Sciatic nerve (tissue), 2 donors: ENCODE measurements at places on chromosomes 4 and X.
A peak's percentile ranks its signal among the peaks of the same experiment; 100 is the strongest.

DNA sequence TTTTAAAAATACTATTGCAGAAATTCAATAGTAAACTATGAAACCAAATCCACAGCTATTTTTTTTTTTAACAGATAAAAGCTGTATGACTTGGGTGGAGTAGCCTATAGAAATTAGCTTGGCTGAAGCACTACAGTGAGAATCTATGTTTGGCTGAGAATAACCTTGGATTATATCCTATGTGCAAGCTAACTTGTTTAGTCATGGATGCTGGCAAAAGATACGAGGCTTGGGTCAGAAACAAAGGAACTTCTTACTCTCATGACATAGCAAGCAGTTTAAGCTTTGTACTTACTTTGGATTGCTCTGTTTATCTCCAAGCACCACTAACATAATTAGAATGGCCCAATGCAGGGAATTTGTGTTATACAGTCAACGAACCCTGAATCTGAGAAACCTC lies 119.2 kb upstream of the GRID2 start:
- no peak for DNase-seq

DNA sequence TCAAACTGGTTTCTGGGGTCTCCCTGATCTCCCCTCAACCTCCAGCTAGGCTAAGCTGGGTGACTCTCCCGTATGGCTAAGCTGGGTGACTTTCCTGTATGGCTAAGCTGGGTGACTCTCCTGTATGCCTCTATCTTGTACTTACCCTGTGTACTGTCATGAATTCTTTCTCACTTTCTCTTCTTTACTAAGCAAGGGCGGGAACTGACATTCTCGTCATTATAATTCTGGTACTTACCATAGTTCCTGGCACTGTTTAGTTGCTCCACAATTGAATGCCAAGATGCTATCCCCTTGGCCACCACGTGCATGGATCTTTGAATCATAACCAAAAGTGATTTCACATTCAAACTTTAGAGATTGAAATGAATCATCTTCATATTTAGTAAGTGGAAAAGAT lies 8.8 kb downstream of the INTU start:
- no peak for DNase-seq

DNA sequence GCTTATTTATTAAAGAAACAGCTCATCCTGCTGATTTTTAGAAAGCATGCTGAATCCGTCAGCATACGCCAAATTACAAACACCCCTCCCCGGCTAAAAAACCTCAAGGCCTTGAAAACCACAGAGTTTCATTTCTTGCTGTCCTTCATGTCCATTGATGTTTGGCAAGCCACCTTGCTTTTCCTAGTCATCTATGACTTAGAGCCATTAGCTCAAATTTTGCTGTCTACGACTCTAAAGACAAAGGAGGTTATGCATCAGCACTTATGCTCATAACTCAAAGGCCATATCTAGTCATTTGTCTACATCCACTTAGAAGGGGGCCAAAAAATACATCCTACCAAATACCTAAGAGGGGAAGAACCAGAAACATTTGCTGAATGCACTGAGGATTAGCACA lies 925.1 kb downstream of the PCDH7 start:
- DNase-seq: no peak

- DNase-seq: no peak
Measured at GRCh38 chrX:56728752-56729151, 291 bp upstream of the NBDY start.

GRCh38 chrX:120365968-120366367 lies 4.1 kb downstream of the ATP1B4 start:
- no peak for DNase-seq

GRCh38 chrX:22234380-22234779 lies 38.3 kb upstream of the CBLL2 start:
- DNase-seq: no peak

DNA sequence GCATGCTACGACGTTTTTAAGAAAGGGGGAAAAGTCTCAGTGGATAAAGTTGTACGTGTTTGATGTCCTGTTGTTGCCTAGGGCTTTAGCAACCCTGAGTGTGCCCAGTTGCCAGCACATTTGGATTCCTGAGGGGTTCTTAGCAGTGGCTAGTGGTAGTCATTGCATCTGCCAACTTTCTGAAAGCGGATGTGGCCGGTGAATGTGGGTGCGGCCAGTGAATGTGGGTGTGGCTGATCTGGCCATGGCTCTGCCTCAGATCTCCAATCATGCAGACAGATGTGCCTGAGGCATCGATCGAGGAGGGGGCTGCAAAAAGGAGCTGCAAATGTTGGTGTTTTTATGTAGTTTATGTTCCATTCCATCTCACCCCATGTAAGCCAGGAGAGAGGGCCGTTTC lies 41.5 kb upstream of the FAT1 start:
- peak; percentile 68 for DNase-seq

DNA sequence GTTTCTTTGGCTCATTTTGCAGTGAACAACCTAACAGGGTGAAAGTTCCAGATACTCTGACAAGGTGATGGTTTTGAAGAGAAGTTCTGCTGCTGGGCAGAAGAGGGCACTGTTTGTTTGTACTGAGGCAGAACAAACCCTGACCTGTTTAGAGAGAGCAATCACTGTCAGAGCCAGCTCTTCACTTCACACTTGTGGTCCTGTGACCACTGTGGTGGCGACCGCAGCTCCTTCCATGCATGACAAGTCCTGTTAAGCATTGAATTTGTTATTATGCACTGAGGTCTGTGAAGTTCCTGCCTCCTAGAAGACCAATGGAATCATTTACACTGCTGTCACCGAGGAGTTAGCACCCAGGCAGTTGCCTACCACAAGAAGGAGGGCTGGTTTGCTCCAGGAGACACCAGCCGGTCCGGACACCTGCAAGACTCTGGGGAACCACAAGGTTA lies 86.6 kb downstream of the ZNF330 start:
- DNase-seq: no peak

DNA sequence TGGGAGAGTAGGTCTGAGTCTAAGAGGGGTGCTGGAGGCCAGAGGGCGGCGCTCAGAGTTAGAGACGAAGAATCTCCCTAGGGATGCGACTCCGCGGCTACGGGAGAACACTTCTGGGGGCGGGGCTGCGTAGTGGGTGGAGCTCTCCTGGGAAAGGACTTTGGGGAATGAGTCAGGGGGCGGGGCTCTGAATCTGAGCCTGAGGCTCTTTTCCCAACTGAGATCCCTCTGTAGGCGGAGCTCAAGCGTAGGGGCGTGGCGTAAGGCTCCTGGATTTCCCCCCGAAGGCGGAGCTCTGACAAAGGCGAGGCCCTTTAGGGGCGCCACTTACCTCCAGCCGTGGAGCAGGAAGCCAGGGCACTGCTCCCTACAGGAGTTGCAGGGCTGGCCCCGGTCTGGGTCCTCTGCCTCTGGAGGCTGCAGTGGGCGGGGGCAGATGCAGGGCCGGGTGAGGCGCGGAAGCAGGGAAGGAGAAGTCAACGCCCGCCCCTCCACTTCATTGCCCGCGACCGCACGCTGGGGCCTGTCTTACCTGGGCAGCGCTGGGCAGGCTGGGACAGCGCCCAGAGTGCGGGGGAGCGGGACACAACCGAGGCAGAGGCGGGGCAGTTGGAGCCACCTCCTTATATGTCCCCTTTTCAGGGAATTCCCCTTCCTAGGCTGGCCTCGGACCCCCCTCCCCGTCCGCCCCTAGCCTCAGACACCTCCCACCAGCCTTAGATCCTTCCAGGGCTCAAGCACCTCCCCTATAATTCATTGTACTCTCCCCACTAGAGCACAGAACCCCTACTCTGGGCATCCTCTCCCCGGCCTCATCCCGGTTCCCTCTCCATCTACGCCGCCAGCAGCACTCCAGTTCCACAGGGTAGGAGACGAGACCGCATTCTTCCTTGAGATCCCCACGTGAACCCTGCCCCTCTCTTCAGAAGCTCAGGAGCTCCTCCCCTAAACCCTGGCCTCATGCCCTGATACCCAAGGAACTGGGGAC lies 1.6 kb downstream of the PRICKLE3 start:
- DNase-seq: peak; percentile 93

DNA sequence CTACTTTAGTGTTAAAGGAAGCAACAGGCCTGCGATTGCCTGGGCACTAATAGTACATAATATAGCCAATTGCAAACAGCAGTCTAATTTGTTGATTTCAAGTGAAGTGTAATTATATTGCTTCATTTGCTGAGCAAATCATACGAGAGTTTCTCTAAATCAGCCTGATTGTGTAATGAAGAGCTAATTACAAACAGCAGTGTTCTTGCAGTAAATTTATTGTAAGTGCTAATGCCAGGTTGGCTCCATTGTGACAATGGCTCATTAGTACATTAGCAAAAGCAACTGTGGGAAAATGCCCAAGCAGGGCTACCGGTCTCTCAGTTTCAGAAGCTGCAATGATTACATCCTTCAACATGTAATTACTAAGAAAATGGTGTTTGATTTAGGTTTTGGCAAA lies 591.5 kb downstream of the GALNTL6 start:
- no peak for DNase-seq

- no peak for DNase-seq
Measured at GRCh38 chr4:25875281-25875745, 12.5 kb upstream of the SEL1L3 start.

- no peak for DNase-seq
Measured at GRCh38 chrX:9090766-9091165, 56.8 kb upstream of the FAM9B start.

DNA sequence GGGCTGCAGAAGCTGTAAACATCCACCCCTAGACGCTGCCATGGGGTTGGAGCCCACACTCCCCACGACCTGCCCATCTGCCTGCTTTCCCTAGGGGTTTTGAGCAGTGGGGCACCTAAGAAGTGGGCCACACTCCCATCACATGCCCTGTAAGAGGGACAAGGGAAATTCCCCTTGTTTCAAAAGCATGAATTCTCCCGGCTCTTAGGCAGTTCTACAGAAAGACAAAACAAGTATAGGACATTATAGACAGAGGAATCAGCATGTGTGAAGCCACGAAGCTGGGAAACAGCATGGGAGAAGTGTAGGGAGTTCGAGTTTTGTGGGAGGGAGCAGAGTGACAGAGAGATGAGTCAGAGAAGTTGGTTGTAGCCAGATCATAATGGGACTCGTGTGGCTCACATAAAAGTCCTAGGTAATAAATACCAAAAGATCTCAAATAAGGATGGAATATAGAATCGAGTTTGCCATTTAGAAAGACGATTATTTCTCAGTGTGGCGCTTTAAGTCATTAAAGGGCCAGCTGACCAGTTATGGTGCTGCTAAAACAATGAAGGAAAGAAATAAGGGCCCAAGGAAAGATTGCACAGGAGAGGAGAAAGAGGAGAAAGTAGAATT lies 23.9 kb downstream of the APOO start:
- no peak for DNase-seq

- no peak for DNase-seq
Measured at GRCh38 chrX:153411988-153412574, 809 bp downstream of the ZFP92 start.

DNA sequence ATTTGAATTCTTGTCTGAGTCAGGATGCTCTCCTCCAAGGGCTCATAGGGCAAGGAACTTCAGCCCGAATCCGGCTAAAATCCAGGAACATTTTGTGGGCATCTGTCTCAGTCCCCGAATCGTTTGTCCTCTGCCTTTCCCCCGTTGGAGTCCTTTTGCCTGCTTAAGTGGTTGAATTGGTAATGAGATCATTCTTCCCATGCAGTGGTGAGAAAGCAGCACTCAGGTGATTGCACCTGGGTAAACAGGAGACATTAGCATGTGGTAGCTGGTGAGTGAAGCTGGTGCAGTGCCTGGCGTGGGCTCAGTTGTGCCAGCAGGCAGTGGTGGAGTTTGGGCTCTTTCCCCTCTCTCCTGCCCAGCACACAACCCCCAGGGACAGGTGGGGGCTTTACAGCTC lies 61.9 kb upstream of the MTM1 start:
- DNase-seq: no peak

GRCh38 chrX:99415470-99415869 lies 994.6 kb downstream of the PCDH19 start:
- no peak for DNase-seq

- no peak for DNase-seq
Measured at GRCh38 chr4:145912376-145912775, 26.2 kb downstream of the ZNF827 start.

DNA sequence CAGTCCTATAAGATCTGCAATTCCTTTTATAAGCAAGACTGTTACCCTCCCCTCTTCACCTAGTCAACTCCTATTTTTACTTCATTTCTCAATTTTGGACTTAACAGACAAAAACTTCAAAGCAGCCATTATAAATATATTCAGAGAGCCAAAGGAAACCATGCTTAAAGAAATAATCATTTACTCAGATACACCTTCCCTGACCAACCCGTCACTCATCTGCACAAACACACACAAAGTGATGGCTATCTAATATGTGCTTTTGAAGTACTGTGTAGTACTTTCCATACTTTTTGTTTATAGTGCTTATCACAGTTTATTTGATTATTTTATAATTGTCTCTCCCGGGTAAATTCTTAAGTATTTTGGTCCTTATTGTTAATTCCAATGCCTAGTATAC lies 117.2 kb downstream of the TBC1D19 start:
- no peak for DNase-seq

- DNase-seq: no peak
Measured at GRCh38 chr4:99863804-99864203, 30.4 kb downstream of the LAMTOR3 start.

DNA sequence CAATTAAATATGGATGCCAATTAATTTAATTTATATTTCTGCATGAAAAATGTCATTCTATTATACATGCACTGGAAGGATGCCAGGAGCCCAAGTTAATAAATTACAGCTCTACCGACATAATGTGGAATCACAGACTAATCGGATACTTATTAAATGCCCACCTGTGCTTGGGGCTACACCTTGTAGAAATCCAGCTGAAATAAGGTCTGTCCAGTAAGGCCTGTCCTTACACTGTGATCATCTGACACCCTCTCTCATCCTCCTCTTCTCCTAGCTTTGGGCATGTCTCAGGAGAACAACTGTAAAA lies 6.0 kb upstream of the SHISA3 start:
- DNase-seq: no peak

- no peak for DNase-seq
Measured at GRCh38 chrX:101078716-101079598, at the start of gene TMEM35A. TMEM35A (plus strand) TSS chrX:101078879; CDS start chrX:101079003, 124 bp downstream.

DNA sequence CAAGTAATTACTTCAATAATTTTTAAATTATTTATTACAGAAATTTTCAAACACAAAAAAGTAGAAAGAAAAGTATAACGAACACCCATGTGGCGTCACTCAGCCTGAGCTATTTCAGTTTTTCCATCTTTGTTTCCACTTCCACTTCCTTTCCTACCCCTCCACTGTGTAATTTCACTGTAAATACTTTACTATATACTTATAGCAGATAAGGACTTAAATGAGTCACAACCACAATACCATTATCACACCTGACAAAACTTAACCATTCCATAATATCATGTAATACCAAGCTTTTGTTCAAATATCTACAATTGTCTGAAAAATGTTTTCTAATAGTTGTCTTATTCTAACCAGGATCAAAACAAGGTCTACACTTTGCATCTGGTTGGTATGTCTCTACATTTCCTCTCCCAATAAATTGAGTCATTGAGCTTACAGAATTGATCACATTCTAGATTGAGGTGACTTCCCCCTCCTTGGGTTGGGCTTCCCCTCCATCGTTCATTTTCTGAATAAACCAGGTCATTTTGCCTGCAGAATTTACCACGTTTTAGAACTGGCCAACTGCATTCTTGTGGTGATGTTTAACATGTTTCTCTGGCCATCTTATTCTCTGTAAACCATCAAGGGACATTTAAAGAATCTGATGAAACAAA lies 48.7 kb downstream of the ATP10D start:
- DNase-seq: no peak
